Activated CD4-positive, alpha-beta T cell treated with anti-CD3 and anti-CD28 coated beads, Interleukin-2, amount 10 ng/mL, durations not matched to agents 7 days and 5 days (primary cell): ENCODE measurements at places on chromosomes 6 and 20.

GRCh38 chr6:157649311-157650260 is 173.5 kb upstream of the SNX9 start:
- no peak for DNase-seq

- no peak for DNase-seq
Observed at GRCh38 chr6:62683063-62683462, 397.0 kb upstream of the KHDRBS2 start.

- no peak for DNase-seq
Observed at GRCh38 chr6:5098501-5099270, 13.5 kb downstream of the PPP1R3G start.

DNA sequence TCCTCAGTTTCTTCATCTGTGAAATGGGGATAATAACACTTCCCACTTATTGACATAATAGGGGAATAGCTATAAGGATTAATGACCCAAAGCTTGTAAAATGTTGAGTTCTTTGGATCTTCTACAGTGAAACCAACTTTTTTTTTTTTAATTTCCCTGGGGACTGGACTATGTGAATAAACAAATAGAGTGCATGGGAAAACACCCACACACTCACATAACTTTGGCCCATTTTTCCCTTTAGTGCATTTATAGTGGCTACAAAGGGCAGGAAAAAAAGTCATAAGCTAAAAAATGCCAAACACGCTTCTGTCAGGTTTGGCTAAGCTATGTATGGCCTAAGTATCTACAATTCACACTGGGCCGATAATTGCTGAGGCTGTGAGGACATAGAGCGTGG is 406.2 kb upstream of the JAG1 start:
- no peak for DNase-seq

GRCh38 chr20:58625585-58625984 is 25.5 kb upstream of the STX16 start:
- no peak for DNase-seq

- DNase-seq = peak; percentile 26
Observed at GRCh38 chr6:27019651-27020552, 227.6 kb upstream of the PRSS16 start.

GRCh38 chr6:125230674-125231073 is 71.1 kb downstream of the HDDC2 start:
- DNase-seq = no peak

DNA sequence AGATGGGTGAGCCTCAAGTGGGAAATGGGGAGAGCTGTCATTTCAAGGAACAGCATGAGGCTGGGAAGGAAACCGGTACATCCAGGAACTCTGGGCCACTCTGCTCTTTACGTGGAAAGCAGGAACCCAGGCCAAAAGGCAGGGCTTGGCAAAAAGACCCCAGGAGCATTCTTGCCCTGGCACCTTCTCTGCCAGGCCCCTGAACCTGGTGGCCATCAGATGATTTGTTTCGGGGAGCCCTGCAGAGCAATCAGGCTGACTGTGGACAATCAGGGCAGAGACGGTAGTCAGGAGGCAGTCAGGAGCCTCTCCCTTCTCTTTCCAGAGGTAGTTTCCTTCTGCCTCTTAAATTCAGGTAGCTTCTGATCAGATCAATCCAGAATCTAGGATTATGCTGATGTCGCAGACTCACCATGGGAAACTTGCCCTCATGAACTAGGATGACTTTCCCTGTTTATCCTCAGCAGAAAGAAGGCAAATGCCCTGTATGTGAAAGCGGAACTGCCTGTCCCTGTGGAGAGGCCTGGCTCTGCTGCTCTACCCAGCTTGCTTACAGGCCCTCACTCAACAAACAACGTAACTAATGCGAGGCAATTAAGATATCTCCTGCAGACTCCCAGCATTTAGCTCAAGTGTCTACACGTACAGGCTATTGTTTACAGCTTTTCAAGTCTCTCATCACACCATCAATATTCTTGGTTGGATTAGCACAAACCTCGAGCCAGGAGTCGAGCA is 36.6 kb downstream of the EZR start:
- DNase-seq = no peak

- no peak for DNase-seq
Observed at GRCh38 chr6:47168180-47168579, 126.0 kb upstream of the ADGRF1 start.

DNA sequence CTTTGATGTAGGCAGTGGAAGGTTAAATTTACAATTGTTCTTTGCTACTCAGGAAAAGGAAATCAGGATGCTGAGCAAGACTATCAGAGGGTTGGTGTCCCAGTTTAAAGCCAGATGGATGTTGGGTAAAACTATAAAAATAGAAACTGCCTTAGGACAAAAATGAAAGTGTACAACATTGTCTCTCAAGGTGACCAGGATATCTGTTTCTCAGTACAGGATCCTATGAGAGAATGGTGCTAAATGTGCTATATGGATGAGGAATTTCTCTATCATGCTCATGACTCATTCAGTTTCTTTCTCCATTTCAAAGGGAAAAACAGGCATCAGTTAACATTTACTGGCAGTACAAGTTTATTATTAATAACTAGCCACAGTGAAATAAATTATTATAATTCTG is 534.2 kb upstream of the GJE1 start:
- DNase-seq = no peak

DNA sequence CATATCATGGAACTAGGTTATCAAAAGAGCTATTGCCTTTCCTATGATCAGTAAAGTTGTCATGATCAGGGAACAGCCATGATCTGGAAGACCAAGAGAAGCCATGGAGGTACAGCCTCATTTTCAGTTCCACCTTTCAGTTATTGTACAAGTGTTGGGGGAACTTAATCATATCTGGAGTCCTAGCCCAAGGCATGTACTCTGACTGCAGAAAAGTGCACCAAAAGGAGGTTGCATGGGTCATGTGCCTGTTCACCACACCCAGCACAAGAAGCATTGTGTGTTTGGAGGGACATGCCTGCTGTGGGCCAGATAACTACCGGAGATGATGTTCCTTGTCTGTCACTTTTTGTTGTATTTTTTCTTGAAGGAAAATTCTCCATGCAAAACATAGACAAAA is 185.8 kb upstream of the MAN1A1 start:
- no peak for DNase-seq

- no peak for DNase-seq
Observed at GRCh38 chr6:51996296-51996947, 91.0 kb downstream of the PKHD1 start.

DNA sequence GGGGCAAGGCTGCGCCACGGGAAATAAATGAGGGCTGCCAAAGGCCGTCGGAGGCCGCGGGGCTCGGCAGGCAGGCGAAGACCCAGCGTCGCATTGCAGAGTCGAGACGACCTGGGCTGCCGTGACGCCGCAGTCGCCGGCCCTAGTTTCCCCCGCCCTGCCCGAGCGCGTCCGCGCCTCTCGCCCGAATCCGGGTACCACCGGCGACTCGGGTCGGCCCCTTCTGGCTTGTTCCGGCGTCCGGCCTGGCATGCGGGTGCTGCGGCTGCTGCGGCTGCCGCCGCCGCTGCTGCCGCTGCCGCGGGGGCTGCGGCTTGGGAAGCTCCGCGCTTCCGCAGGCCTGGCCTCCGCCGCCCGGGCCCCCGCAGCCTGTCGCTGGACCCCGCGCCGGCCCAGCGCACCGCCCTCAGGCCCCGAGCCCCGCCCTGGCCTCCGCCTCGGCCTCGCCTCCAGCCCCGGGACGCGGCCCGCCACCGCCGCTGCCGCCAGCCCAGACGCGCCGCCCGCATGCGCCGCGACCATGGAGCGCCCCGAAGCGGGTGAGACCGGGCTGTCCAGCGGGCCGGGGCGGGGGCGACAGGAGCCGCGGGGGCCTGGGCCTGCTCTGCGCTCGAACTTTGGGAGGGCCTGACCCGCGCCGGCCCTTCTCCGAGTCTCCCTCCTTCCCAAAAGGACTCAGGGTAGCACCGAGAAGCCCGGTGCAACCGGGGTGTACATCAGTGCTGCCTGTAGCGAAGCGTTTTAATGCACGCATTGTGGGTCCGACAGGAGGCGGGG is at the start of gene AKAP7:
Gene AKAP7, plus strand, starts transcription at position 224 of the 777 bp plus-strand sequence. Its CDS starts 297 bp downstream, at position 521.
- DNase-seq = peak; percentile 57

GRCh38 chr6:166223079-166223478 is 55.4 kb upstream of the TBXT start:
- no peak for DNase-seq

DNA sequence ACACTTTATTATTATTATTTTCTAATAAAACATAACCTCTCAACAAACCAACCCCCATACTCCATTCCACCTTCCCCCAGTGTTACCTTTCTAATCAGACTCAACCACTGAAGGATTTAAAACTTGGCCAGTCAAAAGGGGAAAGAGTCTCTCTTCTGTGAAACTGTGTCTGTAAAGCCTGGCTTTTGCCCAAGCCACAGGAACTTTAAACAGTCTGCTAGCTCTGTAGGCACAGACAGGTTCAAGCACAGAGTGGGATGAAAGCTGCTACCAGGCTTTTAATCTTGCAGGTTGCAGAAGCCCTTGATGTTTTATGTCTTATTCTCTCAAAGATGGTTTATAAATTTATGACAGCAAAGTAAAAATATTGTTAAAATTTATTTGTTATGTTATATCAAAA is 585.7 kb downstream of the TENT5A start:
- DNase-seq = no peak

- DNase-seq = no peak
Observed at GRCh38 chr20:4006640-4007039, 8.7 kb downstream of the RNF24 start.

GRCh38 chr6:3734023-3734422 is 17.5 kb downstream of the PXDC1 start:
- no peak for DNase-seq

GRCh38 chr6:170448751-170449630 is 104.1 kb downstream of the PSMB1 start:
- DNase-seq = no peak

DNA sequence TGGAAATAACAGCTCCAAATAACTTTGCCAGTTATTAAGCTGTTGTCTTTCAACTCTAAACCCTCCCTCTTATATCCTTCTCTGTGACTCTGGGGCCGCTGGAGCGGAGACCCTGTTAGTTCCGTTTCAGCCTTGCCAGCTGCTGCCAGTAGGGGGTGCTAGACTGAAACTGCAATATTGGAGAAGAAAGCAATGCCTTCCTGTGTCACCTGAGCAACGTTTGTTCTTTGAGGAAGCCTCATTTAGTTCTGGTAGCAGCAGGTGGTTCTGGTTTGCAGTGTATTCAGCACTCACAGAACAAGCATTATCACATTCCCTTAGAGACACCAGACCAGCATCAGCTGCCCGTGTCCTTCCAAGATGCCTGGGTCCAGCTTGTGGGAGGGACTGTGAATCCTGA is 22.9 kb upstream of the JAG1 start:
- DNase-seq = peak; percentile 9

DNA sequence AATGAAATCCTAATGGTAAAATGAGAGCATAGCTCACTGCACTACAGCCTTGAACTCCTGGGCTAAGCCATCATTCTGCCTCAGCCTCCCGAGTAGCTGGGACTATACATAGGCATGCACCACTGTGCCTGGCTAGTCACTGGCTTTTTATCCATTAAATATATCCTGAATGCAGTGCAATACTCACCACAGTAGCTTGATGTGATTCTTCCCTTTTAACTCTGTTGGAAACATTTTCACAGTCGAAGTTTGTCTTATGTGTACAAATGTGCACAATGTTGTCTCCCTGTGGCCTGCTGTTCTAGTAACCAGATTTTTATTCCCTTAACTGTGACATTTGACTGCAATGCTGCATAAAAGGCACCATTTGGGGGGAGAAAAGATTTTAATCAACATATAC is 56.7 kb downstream of the TRMT6 start:
- DNase-seq = no peak

DNA sequence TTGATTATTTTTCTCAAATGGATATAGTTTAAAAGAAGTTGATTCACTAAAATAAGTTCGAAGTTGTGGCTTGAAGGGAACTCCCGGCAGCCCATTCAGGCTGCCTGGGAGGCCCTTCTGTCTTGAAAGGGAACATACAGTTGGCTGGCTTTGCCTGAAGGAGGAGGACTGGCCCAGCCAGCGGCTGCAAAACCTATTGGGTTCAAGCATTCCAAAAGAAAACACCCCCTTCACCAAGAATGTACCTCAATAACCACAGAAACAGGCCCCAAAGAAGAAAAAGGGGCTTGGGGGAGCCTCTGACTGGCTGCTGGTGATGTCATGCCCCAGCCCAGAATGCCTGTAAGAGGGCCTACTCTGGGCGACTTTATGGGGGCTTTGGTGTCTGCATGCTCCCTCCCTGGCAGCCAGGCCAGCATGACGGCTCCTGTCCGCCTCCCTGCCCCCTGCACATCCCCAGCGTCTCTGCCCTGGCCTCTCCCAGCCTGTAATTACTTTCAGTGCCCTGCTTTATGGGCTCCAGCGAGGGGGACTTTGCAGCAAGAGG is 36.5 kb downstream of the MAFB start:
- no peak for DNase-seq

GRCh38 chr6:18076231-18076630 is 46.2 kb downstream of the NHLRC1 start:
- DNase-seq = no peak

DNA sequence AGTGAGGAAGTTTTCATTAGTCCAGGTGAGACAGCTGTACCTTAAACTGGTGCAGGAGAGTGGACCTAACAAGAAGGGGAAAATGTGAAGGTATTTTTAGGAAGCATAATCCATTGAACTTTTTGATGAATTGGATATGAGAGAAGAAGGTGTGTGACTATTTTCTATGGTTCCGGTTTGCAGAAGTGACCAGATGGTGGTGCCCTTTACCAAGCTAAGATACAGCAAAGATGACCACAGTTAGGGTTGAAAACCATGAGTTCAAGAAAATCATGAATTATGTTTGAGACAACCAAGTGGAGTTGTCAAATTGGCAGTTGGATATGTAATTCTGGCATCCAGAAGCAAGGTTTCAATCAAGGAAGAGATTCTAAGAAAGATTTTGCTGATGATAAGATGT is 61.9 kb upstream of the NRSN1 start:
- no peak for DNase-seq

GRCh38 chr6:30886897-30887255 is 2.6 kb downstream of the DDR1 start:
- DNase-seq = no peak

DNA sequence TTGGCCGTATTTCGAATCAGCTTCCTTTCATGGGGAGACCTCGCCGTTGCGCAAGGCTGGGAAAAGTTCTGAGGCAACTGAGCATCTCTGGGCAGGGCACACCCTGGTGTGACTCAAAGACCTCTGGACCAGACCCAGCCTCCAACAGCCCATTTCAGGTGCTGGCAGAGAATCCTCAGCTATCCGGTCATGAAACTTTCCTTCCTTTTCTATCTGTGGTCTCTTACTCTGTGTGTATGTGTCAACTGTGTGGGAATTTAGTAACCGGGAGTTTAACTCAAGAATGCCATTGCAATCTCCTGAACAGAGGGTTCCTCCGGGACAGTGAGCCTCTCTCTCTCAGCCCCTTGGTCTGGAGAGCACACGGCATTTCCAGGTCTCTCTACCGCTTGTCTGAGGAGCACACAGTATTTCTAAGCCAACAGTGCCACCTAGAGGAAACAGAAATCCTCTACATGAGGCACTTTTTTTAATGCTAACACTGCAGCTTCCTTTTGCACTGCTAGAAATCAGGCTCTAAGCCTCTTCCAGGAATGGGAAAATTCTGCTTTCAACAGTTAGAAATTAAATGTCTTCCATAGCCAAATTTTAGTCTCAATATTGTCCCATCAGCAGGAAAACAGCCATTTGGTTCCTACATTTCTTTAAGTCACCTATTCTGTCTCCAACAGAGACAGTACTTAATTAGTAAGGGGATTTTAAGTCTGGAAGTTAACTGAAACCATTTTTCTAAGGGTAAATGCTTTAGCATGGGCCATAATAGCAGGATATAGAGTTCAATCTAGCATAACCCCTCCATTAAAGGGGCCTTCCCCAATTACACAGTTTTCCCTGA is 32.7 kb downstream of the PLN start:
- DNase-seq = peak; percentile 35

GRCh38 chr6:84137051-84137375 is 90.4 kb downstream of the CEP162 start:
- DNase-seq = no peak
